Sciatic nerve (tissue), 2 donors: ENCODE measurements at places on chromosomes 11 and 22.

DNA sequence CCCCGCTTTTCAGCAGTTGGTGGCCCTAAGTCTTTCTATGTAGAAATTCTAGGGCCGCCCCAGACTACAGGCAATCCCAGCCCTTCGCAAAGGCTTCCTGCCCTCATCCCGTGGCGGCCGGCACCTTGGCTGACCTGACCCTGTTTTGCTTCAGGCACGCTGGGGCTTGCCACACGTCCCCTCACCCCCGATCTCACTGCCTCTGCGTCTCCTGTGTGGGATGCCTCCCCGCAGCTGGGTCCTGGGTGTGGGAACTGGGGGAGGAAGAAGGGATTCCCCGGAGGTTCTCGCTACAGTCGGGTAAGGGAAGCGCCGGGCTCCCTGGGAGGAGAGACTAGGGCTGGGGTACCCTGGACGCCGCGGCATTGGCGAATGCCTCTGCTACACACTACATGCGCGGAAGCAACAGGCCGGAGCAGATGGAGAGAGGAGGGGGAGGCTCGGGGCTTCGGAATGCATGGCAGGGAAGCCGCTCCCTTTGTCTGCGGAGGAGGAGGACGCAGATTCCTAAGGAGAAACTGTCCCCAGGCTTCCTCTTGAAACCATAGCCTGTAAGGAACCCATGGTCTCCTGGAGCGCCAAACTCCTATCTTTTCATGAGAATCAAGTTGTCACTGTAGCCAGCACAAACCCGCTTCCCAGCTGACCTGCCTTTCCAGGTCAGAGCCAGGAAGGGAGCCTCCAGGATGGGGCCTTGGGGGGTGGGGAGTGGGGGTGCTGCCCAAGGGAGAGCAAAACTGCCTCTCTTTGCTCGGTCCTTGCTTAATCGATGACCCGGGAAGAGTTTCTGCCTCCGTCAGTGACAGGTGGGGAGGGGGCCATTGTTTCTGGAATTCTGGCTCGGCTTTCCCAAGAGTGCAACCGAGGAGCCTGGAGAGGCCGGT, 1.4 kb downstream of the DTX4 start:
- DNase-seq = peak; percentile 67

DNA sequence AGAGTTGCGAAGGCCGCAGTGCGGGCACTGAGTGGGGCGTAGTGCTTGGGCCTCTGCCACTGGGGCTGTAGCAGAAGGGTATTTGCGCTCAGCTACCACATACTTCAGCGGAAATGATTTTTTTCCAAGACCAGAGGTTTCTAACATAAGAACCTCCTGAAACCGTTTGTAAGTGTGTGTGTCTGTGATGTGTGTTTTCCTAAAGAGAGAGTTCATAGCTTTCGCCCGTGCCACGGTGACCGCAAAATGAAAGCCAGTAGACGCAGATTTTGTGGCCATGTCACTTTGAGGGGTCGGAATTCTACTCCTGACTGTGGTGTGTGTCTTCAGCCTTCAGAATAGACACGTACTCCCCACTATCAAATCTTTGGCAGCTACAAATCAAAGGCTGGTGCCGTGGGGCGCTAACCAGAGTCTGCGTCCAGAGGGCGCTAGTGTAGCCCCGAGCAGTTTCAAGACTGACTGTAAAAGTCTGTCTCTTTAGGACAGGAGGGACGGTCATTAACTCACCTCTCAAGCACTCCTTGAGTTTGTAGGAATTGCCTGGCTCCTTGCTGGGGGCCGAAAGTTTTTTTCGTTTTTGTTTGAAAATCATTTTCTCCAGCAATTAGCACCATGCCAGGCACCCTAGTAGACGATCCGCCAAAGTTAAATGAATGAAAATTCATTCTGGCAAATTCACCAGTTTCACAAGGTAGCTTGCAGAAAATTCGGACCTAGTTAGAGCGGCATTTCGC, 2.5 kb upstream of the CALCA start:
- no peak for DNase-seq

DNA sequence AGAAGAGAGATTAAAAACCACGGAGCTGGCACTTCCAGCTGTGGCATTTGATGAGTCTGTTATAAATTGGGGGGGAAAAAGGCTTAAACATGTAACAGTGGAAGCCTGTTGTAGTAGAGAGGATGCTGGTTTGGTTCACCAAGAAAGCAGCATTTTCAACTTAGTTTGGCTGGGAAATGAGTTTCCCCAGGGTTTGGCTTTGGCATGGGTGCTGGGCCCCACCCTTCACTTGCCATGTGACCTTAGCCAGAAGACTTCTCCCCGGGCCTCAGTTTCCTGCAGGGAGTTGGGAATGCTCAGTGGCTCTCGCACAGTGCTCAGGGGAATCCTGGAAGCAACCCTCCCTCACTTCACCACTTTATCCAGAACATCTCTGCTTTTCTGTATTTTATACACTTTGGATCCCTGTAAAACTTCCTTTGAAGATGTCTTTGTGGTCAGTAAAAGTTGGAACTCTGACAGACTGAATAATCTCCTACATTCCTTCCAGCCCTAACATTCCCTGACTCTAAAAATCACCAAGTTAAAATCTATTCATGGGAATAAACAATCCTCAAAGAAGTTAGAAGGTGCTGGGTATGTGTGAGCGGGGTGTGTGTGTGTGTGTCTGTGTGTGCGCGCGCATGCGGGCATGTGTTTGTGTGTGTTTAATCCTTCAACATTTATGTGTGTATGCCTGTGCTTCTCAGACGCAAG, 166.0 kb downstream of the TENM4 start:
- no peak for DNase-seq

GRCh38 chr11:118448294-118448693, 12.0 kb downstream of the KMT2A start:
- no peak for DNase-seq

GRCh38 chr11:119404872-119405271, 18.1 kb downstream of the THY1 start:
- DNase-seq = no peak

- no peak for DNase-seq
Observed at GRCh38 chr11:33303541-33303940, 46.4 kb downstream of the HIPK3 start.

DNA sequence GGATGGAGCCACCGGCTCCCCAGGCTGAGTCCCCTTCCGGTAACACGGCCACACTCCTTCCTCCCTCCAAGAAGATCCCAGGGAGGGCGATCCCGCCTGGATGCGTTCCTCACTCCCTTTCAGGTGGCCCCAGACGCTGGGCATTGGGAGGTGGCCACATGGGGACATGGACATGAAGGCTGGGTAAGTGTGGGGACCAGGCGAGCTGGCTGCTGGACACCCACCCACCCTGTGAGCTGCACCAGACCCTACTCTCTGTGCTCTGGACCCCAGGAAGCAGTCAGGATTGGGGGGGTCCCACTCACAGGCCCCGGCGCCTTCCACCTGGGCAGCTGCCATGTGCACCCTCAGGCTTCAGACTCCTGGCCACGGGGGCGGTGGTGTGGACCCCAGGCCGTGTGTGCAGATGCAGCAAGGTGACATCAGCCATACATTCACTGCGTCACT, 932.8 kb downstream of the BRD1 start:
- DNase-seq = peak; percentile 54

- no peak for DNase-seq
Observed at GRCh38 chr11:65791719-65792213, 4.9 kb downstream of the OVOL1 start.

- DNase-seq = peak; percentile 39
Observed at GRCh38 chr22:27994481-27995331, 75.7 kb upstream of the PITPNB start.

- DNase-seq = no peak
Observed at GRCh38 chr11:45607995-45608394, 57.4 kb downstream of the CHST1 start.

- no peak for DNase-seq
Observed at GRCh38 chr11:115926601-115927000, 422.4 kb upstream of the CADM1 start.

DNA sequence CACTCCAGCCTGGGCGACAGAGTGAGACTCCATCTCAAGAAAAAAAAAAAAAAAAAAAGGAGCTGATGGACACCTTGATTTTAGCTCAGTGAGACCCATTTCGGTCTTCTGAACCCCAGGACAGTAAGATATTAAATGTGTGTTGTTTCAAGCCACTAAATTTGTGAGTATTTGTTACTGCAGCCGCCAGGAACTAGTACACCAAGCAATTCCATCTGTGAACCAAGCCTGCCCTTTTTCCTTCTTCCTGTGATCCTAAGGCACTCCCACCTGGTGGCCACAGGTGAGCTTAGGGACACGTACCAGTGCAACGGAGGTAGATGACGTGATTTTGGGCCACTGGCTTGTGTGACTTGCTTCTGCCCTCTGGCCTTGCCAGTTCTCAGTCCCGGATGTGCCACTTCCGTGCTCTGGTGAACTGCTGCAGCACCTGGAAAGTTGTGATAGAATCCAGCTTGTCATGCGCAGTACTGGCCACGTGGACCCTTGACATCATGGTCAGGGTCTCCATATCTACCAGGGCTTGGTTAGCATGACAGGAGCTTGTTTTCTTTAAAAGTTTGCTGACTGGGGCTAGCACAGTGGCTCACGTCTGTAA, 19.6 kb upstream of the ATXN10 start:
- DNase-seq = no peak

GRCh38 chr11:94469416-94469815, 24.2 kb downstream of the MRE11 start:
- no peak for DNase-seq

DNA sequence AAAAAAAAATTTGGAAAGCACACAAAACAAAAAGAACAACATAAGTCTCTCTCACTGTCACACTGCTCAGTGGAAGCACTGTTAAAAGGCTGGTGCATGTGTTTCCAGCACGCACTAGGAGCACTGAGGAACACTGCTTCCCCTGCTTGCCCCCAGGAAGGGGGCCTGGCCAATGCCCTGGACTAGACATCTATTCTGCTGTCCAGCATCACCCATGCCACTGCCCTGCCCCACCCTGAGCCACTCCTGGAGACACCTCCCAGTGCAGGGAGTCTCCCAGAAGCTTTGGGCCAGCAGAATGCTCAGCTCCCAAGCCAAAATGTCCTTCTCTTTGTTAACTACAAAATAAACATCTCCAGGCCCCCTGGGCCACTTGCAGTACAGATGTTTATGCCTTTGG, 49.7 kb upstream of the EMID1 start:
- no peak for DNase-seq

DNA sequence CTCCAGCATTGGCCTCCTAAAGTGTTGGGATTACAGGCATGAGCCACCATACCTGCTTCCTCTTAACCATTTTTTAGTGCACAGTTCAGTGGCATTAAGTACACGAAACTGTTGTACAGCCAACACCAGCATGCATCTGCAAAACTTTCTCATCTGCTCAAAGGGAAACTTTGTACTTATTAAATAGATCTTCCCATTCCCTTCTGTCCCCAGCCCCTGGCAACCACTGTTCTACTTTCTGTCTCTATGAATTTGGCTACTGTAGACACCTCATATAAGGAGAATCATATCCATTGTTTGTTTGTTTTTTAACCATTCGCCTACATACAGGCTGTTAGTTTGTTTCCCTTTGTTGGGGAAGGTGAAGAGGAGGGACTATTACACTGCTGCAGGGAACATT, 6.5 kb upstream of the EP300 start:
- DNase-seq = no peak

DNA sequence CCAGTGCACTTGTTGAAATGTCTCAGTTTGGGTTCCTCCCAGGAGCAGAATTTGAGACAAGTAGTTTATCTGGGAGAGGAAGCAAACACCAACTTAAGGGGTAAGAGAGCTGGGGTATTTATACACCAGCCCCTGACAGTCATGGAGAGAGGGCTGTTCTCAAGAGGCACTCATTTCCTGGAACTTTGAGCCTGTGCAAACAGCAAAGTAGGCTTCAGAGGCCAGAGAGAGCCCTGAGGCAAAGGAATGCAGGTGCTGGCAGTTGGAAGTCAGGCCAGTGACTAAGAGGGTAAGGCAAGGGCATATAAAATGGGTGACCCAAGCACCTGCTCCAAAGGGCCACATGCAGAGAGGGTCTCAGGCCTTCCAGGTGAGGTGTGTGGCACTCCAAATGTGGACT, 16.1 kb downstream of the MS4A18 start:
- no peak for DNase-seq

GRCh38 chr11:36347384-36347906, 51.4 kb downstream of the PRR5L start:
- DNase-seq = no peak

- DNase-seq = peak; percentile 61
Observed at GRCh38 chr22:42080287-42080686, 787 bp downstream of the SMDT1 start.

DNA sequence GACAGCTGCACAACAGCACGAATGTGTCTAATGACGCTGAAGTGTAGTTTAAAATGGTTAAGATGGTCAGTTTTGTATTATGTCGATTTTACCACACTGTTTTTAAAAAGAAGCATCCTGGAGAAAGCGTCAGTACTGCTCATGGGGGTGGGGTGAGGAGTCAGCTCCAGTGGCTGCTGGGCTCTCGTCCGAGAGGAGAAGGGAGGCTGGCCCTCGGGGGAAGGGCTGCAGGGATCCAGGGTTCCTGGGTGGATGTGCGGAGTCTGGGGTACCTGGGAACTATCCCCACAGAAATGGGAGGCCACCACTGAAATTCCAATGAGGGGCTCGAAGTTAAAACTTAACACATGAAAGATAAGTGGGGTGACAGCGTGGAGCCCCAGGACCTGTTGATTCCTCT, 11.9 kb downstream of the C11orf21 start:
- peak; percentile 37 for DNase-seq

- DNase-seq = no peak
Observed at GRCh38 chr11:12329797-12330196, 47.6 kb upstream of the PARVA start.

GRCh38 chr11:108500721-108501120, 2.5 kb upstream of the POGLUT3 start:
- no peak for DNase-seq

DNA sequence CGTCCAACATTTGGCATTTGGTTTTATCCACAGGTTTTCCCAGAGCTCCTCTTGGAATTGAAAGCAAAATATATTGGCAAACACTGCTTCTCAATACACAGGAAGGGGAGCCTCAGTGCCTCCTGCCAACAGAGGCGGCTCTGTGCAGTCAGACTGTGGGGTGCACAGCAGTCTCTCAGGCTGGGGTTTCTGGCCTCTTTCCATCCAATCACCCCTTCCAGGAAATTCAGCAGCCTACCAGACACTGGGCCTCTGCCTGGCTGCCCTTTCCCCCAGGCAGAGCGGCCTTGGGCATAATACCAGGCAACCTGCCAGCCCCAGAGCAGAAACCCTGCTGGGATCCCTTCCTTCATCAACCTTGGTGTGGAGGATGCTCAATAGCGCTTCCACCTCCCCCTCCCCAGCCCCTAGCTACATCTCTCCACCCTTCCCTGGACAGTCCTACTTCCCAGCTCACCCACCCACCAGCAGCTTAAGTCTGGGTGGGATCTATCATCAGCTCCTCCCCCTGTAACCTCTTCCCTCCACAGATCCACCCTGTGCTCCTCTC, 17.8 kb upstream of the RAPSN start:
- peak; percentile 67 for DNase-seq
